ENCODE measurements at places on chromosomes 3 and 15.

GRCh38 chr3:147383617-147384016, 22.7 kb downstream of the ZIC4 start:
- no peak for DNase-seq

DNA sequence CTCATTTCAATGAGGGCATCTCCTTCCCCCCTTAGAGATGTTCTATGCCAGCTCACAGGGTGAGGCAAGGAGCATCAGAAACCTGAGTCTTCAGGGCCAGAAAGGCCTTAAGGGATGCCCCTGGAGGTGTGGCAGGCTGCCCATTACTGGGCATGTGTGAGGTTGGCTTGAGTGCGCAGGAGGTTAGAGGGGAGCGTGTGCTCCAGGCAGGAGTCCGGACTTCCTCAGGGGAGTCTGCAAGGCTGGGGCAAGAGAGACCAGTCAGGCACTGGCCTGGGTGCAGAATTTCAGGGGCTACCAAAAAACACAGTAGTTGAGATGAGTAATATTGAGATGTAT, 1.9 kb downstream of the LOXL1 start:
- no peak for DNase-seq

DNA sequence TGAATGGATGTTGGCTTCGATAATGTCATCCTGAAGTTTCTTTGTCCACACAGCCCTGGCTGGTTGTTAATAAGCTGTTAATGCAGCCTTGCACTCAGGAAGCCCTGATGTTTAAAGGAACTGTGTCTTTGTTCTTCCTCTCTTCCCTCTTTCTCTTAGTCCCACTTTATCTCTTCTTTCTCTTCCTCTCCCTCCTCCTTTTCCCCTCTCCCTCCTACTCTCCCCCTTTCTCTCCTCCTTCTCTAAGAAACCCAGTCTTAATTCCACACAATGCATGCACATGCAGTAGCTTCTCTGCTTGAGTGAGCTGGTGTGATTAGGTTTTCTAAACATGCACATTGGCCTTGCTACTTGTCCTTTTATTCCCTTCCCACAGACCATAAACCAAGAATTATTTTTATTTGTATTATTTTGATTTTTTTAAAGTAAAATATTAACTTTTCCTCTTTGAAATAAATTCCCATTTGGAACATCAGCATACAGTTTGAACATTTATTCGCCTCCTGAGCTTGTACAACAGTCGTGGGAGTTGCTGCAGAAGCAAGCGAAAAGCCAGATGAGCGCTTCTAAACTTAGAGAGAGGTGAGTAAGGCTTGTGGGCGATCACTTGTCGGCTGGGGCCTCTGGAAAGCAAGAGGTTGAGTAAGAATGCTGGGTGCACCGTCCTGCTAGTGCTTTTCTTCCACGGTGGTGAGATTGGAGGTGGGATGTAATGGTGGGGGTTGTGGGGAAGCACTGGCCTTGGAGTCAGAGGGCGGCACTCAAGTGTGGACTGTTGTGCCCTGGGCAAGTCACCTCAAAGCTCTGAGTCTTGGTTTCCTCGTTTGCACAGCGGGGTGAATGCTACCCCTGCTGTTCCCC, 7.2 kb downstream of the GHRL start:
- DNase-seq = no peak

GRCh38 chr3:22858486-22858885, 344.6 kb upstream of the UBE2E2 start:
- DNase-seq = no peak

DNA sequence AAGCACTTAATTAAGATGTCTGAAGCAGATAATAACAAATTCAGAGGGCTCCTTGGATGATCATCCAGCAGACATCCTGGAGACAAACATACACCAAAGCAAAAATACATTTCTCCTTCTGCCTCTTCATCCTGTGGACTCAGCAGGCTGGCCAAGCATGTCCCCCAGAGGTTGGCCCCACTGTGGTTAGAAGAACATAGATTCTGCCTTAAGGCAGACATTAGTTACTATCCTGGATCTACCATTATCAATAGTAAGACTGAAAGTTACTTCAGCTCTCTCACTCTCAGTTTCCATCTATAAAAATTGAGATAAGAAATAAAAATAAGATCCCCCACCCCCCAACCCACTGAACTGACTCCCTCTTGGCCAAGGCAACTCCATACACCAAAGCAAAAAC, 28.6 kb upstream of the TGFBR2 start:
- DNase-seq = no peak

- no peak for DNase-seq
Observed at GRCh38 chr3:98964784-98965183, 63.3 kb upstream of the DCBLD2 start.

DNA sequence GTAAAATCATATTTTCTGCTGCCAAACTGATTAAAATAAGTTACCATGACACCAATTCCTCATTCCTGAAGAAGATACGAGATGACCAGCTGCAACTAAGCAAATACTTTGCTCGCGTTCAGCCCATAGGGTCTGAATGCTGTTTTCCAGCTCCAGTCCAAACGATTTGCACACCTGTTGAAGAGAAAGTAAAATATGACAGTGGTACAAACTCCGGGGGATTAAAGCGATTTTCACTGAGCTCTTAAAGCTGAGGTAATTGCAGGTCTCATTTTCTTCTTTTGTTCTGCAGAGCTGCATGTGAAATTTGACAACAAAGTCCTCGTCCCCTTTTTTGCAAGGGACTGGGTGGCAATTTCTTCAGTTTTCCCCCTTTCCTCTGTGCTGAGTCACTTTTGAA, 118.4 kb downstream of the NR2F2 start:
- DNase-seq = no peak

All from globus pallidus (tissue), 1 donor.